A549 treated with Mapracorat at 1 μM for 4 hours (cell line): ENCODE measurements at places on chromosomes 16 and 17. TPM values are rescaled to one million over a fixed set of nuclear protein-coding genes. Genes with fewer than 3 reads are reported as not detected.

HOXB1 gene
- not detected in 5 replicates for total RNA-seq

CMC2 gene
- total RNA-seq, result 120 to 133 TPM (median 128 TPM) in 5 replicates

CACNB1 gene
- 4.8 to 6.9 TPM (median 6.2 TPM) in 5 replicates for total RNA-seq

ERCC4 gene
- total RNA-seq, result 5.0 to 8.5 TPM (median 7.1 TPM) in 5 replicates

ZACN gene
- total RNA-seq, result 0.10 to 0.36 TPM (median 0.22 TPM) in 5 replicates

TBC1D28 gene
- not detected in 5 replicates for total RNA-seq

NKD1 gene
- total RNA-seq, result 0.11 to 0.53 TPM (median 0.42 TPM) in 5 replicates

TAOK1 gene
- 16.0 to 24.9 TPM (median 23.9 TPM) in 5 replicates for total RNA-seq

FBXO39 gene
- not detected in 5 replicates for total RNA-seq

MFSD11 gene
- 19.4 to 21.8 TPM (median 20.4 TPM) in 5 replicates for total RNA-seq

SHISA6 gene
- total RNA-seq, result not detected in 5 replicates

MYO15A gene
- 0.06 to 0.86 TPM (median 0.75 TPM) in 5 replicates for total RNA-seq

TBC1D3C gene
- not detected in 5 replicates for total RNA-seq

WSCD1 gene
- total RNA-seq, result 1.8 to 3.9 TPM (median 3.7 TPM) in 5 replicates

RAC3 gene
- 27.4 to 40.9 TPM (median 39.9 TPM) in 5 replicates for total RNA-seq

DNAAF1 gene
- total RNA-seq, result 0.26 to 0.85 TPM (median 0.35 TPM) in 5 replicates

MMP2 gene
- 7.8 to 11.5 TPM (median 10.1 TPM) in 5 replicates for total RNA-seq

MGAT5B gene
- total RNA-seq, result 15.2 to 23.1 TPM (median 22.1 TPM) in 5 replicates

CCL4 gene
- total RNA-seq, result not detected in 5 replicates

TNFRSF17 gene
- total RNA-seq, result not detected in 5 replicates

ABCA3 gene
- 14.5 to 21.9 TPM (median 20.1 TPM) in 5 replicates for total RNA-seq

TBX2 gene
- total RNA-seq, result 3.7 to 6.9 TPM (median 6.5 TPM) in 5 replicates

CAPNS2 gene
- not detected in 5 replicates for total RNA-seq

ALOX15 gene
- 0.10 to 0.28 TPM (median 0.14 TPM) in 4 of 5 replicates, not detected in the other for total RNA-seq

TUBG1 gene
- 132 to 150 TPM (median 141 TPM) in 5 replicates for total RNA-seq

NPIPA3 gene
- 1.0 to 1.8 TPM (median 1.6 TPM) in 5 replicates for total RNA-seq

RSKR gene
- total RNA-seq, result 2.5 to 5.1 TPM (median 4.1 TPM) in 5 replicates

C16orf74 gene
- total RNA-seq, result 12.3 to 19.5 TPM (median 15.1 TPM) in 5 replicates

TERF2IP gene
- 42.8 to 45.9 TPM (median 43.2 TPM) in 5 replicates for total RNA-seq

ARL5C gene
- not detected in 5 replicates for total RNA-seq

VAT1L gene
- not detected in 5 replicates for total RNA-seq

GALR2 gene
- total RNA-seq, result 0.54 to 2.1 TPM (median 1.8 TPM) in 5 replicates

EFCAB13 gene
- 1.8 to 3.2 TPM (median 1.9 TPM) in 5 replicates for total RNA-seq

SENP3 gene
- 92.9 to 104 TPM (median 96.8 TPM) in 5 replicates for total RNA-seq

ZNF771 gene
- total RNA-seq, result 2.8 to 6.1 TPM (median 5.3 TPM) in 5 replicates

NR1D1 gene
- total RNA-seq, result 8.2 to 11.4 TPM (median 10.6 TPM) in 5 replicates

PRAC1 gene
- not detected in 5 replicates for total RNA-seq

LGALS9C gene
- not detected in 5 replicates for total RNA-seq

DNAI2 gene
- total RNA-seq, result not detected in 5 replicates

TGFB1I1 gene
- 38.0 to 61.9 TPM (median 53.0 TPM) in 5 replicates for total RNA-seq

C17orf107 gene
- 0.16 to 0.48 TPM (median 0.28 TPM) in 5 replicates for total RNA-seq

BCAR1 gene
- 76.4 to 120 TPM (median 116 TPM) in 5 replicates for total RNA-seq
